ENCODE measurements at places on chromosomes 16 and 17.
A peak's percentile ranks its signal among the peaks of the same experiment; 100 is the strongest.

GRCh38 chr16:88022076-88023042 lies 71.1 kb downstream of the BANP start:
- DNase-seq = no peak

- DNase-seq = peak; percentile 11
These were observed 90.9 kb downstream of the MYH11 start for GRCh38 chr16:15765880-15766279.

DNA sequence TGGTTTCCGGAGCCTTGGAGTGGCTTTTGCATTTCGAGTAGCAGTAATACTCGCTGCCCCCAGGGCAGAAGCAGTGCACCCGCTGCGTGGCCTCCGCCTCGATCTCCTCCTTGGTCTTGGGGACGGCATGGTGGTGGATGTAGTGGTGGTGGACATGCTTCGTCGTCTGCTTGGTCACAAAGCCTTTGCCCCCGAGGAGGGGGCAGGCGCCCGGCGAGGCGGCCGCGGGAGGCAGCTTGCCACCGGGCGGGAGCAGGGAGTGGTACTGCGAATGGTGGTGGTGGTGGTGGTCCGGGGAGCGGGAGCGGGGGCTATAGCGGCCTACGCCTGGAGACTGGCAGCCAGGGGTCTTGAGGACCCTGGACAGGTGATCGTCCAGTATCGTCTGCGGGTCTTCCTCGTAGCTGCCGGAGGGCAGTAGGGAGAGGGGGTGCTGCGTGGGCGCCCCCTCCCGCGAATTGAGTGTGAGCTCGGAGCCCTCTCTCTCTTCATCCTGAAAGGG lies 24.1 kb downstream of the AXIN2 start:
- DNase-seq = no peak

GRCh38 chr17:47888293-47888692 lies 7.7 kb upstream of the SP2 start:
- DNase-seq = no peak

DNA sequence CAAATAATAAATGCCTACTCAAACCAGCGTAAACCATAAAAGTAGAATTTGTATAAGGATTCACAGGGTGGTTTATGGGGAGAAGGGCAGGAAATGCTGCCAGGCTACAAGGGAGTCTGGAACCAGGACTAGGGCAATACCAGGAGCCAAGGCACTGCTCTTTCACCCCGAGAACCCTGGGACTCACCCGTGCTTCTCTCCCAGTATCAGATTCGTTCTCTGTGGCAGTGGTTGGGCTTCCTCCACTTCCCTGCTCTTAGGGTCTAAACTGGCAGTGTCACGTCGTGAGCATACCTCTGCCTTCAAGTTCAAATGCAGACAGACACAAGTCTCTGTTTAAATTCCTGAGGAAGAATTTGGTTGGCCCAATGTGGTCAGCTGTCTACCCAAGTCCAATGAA lies 49.3 kb downstream of the PRKCA start:
- DNase-seq = no peak

- DNase-seq = no peak
These were observed 346.6 kb upstream of the CCL2 start for GRCh38 chr17:33908363-33909064.

- DNase-seq = no peak
These were observed 59.6 kb upstream of the GCSH start for GRCh38 chr16:81155769-81156168.

DNA sequence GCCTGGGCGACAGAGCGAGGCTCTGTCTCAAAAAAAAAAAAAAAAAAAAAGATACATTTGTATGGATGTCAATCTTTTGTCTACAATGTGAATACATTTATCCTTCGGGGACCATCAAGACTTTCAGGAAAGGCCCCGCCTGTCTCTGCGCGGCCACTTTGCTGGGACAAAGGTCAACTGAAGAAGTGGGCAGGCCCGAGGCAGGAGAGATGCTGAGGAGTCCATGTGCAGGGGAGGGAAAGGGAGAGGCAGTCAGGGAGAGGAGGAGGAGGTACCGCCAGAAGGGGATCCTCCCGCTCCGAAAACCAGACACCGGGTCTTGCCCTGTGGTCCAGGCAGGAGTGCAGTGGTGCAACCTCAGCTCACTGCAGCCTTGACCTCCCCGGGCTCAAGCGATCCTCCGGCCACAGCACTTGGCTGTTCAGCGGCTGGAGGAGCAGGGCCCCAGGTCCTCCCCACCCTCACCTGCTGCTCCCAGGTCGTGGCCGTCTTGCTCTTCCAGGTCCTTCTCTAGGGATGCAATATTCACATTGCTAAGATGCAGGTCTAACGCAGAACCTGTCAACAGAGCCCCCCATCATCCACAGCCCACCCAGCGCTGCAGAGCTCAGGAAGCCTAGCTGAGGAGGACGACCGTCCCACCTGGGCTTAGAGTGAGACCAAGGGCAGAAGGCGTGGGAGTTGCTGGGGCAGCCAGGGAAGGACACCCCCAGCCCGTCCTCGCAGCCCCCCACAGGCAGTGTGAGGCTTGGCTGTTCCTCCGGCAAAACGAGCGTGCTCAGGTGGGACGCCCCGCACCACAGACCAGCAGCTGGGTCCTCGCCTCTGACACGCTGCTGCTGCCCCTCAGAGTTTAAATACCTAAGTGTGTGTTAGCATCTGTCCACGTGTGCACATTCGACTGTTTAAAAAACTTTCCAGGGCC lies 19.6 kb downstream of the GNPTG start:
- no peak for DNase-seq

DNA sequence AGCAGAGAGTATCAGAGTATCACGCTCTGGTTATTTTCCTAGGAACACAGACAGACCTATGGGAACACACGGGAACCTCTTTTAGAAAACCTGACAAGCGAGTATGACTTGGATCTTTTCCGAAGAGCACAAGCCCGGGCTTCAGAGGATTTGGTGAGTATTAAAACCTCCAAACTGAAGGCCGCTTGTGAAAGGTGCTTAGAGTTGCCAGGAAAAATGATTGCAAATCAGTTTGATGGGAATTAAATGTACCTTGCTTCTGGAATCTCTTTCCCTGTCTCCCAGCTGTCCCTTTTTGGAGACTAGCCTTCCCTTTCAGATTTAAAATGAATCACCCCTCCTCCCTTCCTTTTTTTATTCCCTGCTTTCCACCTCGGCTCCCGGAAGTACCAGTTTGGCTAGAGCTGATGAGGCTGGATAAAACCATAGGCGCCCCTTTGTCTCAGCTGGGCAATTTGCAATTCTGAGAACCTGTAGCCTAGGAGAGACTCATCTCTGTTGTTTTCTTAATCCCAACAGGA lies 27.3 kb downstream of the KAT7 start:
- DNase-seq = no peak

DNA sequence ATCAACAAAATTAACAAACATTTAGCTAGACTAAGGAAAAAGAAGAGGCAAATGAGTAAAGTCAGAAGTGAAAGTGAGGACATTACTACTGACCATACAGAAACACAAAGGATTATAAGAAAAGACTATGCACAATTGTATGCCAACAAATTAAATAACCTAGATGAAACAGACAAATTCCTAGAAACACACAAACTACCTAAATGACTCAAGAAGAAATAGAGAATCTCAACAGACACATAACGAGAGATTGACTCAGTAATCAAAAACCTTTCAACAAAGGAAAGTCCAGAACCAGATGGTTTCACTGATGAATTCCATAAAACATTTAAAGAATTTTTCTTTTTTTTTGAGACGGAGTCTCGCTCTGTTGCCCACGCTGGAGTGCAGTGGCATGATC lies 35.7 kb upstream of the MYLK3 start:
- DNase-seq = no peak

DNA sequence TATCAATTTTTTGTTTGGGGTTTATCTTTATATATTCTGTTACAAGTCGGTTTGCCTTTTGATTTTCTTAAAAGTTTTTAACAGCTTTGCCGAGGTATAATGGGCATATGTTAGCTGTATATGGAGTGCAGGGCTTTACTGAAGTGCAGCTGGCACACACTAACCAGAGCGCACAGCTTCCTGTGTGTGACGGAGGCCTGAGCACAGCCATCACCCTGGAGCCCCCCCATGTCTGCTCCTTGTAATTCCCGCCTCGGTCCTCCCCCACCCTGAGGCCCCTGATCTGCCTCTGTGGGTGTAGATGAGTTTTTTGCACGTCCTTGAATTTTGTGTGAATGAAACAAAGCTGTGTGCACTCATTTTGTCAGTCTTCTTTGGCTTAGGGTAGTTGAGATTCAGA lies 60.1 kb upstream of the ZNF750 start:
- DNase-seq = no peak

DNA sequence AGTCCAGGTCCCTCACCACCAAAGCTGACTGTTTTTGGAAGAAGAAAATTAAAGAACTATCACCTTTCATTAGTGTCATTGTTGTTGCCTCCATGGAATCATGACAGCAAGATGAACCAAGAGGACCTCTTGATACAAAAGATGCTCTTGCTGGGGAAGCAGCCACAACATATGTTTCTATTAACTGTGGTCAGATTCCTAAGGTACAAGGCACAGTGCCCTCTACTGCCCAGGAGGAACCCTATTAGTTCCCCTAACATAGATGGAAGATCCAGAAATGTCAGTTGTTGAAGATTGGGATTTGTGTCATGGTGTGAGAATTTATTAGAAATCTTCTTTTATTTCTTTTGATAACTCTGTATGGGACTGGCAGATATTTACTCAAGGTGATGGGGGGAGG lies 188.2 kb upstream of the ANKFN1 start:
- DNase-seq = no peak

GRCh38 chr16:84563786-84564420 lies 54.0 kb downstream of the COTL1 start:
- DNase-seq = no peak

DNA sequence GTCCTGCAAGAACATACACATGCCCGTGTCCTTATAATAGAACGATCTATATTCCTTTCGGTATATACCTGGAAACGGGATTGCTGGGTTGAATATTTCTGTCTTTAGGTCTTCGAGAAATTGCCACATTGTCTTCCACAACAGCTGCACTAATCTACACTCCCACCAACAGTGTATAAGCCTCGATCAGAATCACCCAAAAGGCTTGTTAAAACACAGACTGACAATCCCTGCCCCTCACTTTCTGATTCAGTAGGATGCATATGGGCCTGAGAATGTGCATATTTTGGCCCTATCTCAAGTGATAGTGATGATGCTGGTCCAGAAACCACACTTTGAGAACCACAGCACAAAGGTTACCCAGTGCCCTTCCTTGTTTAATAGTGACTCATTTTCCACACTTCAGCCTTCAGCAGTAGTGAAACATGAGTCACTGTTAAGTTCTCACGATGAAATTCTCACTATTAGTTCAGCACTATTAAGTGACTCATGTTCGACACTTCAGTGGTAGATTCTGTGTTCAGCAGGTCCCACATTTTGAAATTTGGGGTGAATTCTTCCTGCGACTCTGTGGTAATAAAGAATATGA lies 215.6 kb downstream of the GRIN2A start:
- no peak for DNase-seq

- no peak for DNase-seq
These were observed 19.6 kb upstream of the SREBF1 start for GRCh38 chr17:17856386-17856785.

DNA sequence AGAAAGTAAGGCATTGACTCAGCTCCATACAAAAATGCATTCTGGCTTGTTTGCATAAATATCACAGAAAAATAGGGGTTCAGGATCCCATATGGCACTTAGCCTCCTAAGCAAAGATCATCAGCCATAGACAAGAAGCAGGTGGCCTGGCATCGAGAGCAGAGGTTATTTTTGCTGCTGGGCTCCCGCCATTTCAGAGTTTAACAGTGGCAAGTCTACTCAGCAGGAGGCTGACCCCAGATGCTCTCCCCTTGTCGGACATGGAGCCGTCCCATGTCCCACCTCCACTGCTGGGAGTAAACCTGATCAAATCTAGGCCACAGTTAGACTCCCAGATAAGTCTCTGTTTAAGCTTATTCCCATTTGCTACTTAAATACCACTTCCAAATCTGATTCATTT lies 269.1 kb downstream of the FTO start:
- DNase-seq = no peak

- no peak for DNase-seq
These were observed 247.5 kb downstream of the CDH13 start for GRCh38 chr16:82874271-82874670.

DNA sequence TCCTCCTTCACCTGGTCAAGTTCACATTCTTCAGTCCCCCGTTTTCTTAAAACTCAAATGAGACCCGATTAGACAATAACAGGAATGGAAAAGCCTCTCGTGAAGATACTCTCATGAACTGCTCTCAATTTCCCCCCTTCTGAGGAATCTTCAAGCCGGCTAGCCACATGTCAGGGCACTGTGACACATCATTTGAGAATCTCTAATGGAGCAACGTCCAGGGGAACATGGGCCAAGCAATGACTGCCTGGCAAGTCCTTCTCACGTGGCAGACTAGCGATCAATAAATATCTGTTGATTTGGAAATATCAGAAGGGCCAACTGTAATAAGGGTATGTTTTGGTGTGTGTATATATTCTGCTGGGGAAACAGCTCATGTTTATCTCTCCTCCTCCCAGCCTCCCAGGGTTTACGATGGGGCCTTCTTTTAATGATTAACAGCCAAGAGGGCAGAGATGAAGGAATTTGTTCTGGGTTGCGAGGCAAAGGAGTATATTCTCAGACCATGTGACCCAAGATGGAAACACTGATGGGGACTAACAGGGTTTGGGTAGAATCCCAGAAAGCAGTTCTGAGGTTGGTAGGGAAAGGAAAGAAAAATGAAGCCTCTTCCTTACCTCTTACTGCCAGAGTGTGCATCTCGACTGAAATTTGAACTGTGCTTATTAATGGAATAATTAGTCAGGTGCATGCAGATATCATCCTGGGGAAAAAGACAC lies 21.4 kb downstream of the TTLL6 start:
- no peak for DNase-seq

DNA sequence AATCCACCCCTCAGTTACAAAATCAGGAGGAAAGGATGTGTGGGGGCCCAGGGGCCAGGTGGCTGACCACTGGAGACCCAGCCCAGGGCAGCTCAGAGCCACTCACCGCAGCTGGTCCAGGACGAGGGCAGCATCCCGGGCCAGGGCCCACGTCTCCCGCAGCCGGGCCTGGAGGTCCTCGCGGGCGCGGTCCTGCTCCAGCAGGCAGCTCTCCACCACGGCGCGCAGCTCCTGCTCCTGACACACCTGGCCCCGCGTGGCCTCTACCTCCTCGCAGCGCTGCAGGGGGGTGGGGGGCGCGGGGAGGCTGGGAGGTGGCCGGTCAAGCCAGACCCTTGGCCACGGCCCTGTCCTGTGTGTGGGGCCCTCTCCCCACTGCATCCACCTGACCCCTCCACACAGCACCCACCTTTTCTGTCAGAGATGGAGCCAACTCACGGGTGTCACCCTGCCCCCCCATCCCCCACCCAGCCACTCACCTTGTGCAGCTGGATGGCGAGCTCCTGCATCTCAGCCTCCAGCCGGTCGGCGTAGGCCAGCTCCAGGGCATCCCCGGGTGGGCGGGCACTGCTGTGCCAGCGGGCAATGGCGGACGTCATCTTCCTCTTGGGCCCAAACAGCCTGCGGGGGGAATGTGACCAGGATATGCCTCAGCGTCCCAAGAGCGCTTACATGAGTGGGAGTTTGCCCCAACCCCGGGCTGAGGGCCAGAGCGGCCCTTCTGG lies 5.1 kb downstream of the NUDT16L1 start:
- no peak for DNase-seq
